Effector CD4-positive, alpha-beta T cell (primary cell): ENCODE measurements at places on chromosomes 1 and 21.

DNA sequence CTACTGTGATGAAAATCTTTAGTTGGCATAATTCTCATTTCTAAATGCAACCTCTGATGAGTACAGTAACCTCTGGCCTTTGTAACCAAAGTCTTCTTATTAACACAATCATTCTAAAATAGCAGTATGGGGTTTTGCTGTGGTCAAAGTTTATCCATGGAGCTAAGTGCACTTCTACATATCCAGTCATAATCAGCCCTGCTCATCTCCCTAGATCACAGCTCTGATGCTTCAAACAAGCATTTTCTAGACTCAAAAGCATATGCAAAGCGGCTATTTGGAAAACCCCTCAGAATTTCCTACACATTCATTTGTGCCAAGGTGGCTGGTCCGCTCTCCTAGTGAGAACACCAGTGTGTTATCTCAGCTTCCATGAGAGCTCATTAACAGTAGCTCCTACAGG, 418.6 kb downstream of the MRPL39 start:
- DNase-seq = no peak

GRCh38 chr1:156697481-156697880, 7.9 kb downstream of the CRABP2 start:
- DNase-seq = no peak

- no peak for DNase-seq
Observed at GRCh38 chr1:12607263-12607662, 10.7 kb downstream of the DHRS3 start.

DNA sequence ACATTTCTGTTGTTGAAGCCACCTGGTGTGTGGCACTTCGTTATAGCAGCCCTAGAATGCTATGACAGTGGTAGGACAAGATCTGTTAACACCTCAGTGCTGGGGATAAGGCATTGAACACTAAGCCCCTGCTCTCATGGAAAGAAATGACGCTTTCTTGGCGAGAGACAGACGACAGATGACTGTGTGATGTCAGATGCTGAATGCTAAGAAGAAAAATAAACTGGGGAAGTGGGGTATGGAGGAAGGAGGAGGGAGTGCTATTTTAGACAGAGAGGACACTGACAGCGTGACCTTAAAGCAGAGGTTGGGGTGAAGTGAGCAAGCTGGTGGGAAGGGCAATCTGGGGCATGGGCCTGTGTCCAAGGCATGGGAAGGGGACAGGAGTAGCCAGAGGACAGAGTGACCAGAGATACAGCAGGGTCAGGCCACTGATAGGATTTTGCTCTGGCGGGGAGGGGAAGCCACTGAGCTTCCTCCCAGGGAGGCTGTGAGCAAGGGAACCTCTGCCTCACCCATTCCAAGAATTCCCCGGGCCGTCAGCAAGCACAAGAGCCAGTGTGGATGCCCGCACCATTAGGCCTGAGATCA, 15.2 kb downstream of the DOP1B start:
- DNase-seq = no peak

DNA sequence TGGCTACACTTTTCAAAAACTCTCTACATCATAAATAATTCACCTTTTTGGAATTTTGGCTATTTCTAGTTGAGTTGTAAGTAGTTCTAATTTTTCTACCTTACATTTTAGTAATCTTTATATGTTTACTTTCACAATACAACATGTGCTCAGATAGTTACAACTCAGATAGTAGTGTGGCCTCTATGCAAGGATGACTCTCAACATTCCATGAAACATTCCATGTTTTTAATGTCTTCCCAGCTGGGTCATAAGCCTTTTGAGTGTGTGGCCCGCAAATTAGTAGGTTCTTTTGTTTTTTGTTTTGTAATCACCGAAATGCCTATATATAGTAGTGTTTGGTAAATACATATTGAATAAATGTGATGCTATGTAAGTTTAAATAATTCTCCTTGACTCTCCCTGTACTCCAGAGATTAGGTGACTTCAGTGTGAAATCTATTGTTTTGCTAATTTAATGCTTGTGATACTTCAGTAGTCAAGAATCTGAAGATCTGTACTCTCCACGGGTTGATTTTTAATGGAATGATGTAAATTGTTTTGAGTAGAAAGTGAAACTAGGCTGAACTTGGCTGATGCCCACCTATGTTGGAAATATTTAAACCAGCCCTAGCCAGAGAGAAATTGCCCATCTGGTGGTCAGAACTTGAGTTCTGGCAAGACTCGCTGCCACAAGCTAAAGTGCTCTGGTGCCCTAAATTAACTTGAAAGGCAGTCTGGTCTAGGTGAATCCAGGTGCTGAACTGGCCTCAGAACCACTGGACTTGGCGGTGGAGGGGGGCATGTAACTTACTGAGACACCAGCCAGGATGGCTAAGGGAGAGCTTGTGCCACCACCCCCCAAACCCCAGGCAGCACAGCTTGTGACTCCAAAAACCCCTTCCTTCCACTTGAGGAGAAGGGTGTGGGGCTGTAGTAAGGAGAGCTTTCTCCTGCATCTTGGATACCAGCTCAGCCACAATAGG, 165.6 kb downstream of the USP25 start:
- DNase-seq = no peak

GRCh38 chr1:37037690-37038089, 3.4 kb upstream of the GRIK3 start:
- no peak for DNase-seq

- DNase-seq = no peak
Observed at GRCh38 chr1:184941735-184942134, 32.6 kb downstream of the NIBAN1 start.

GRCh38 chr1:47478090-47478489, 40.2 kb downstream of the FOXD2 start:
- no peak for DNase-seq

DNA sequence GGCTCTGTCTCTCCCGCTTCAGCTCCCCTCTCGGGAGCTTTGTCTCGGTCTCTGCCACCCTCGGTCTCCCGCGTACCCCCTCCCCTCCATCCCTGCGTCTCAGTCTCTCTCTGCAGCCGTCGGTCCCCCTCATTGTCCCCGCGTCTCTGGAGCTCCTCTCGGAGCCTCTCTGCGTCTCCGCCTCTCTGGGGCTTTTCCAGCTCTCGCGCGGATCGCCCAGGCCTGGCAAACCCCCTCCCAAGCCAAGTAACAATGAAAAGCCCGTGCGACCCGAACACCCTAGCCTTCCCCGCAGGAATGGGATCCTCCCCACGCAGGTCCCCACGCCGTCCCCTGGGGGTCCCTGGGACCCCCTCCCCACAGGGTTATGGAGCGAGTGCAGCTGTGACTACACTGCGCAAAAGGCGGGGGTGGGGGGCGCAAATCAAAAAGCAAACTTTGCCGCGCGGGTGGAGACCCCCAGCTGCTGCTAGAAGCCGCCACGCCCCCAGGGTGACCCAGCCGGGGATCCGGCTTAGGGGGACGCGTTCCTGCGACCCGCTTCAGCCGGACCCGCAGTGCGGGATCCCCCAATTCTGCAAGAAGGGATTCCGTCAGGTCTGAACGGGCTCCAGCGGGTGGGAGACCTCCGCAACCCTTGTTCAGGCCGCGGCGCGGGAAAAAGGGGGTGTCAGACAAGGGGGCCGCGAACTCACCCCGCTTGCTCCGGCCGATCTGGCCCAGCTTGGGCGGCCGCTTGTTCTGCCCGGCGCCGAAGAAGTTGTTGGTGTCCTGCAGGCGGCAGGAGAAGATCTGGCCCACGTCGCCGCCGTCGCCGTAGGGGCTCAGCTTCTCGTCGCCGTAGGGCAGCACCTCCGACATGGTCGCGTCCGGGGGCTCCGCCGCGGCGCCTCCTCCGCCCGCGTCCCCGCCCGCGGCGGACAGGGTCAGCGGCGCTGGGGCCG, 1.2 kb downstream of the CAMK2N1 start:
- DNase-seq = no peak

- no peak for DNase-seq
Observed at GRCh38 chr1:30605441-30605920, 117.9 kb downstream of the MATN1 start.

- DNase-seq = no peak
Observed at GRCh38 chr1:8147956-8148355, 121.8 kb upstream of the ERRFI1 start.

GRCh38 chr1:209823143-209824041, 4.4 kb upstream of the UTP25 start:
- DNase-seq = no peak

- DNase-seq = no peak
Observed at GRCh38 chr1:229287267-229287666, 16.4 kb downstream of the RAB4A start.

- DNase-seq = no peak
Observed at GRCh38 chr1:40392221-40392620, 18.7 kb downstream of the SMAP2 start.

GRCh38 chr1:241596633-241597032, 43.5 kb downstream of the CHML start:
- no peak for DNase-seq

DNA sequence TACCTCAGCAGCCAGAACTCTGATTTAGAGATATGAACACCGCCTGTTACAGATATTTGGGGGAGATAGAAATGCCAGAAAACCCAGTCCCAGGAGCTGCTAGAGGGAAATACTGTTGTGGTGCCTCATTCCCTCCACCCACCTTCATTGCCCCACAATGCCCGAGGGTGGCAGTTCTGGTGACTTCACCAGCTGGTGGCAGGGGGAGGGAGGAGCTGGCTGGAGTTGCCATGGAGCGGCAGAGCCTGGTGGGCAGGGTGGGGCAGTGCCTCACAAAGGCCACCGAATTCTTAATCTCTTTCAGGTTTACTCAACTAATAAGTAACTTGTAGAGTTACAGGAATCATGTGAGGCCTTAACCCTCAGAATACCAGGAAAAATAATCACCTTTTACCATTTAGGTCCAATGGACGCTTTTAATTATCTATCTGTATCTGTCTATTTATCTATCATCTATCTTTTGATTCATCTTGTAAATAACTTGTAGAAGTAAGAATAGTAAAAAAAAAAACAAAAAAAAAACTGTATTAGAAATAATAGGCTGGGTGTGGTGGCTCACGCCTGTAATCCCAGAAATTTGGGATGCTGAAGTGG, 11.7 kb upstream of the S100A11 start:
- DNase-seq = peak; percentile 57
